Vein endothelial cell (primary cell): ENCODE measurements at places on chromosomes 2 and 18. TPM values are rescaled to one million over a fixed set of nuclear protein-coding genes. Genes with fewer than 3 reads are reported as not detected.

Gene ANKRD30BL
- total RNA-seq: not detected in 2 replicates

Gene MC5R
- not detected in 2 replicates for total RNA-seq

Gene VSNL1
- total RNA-seq: not detected in 2 replicates

Gene LIMS4
- 65.4 and 111 TPM in 2 replicates for total RNA-seq

Gene CRYGC
- total RNA-seq: not detected in 2 replicates
